Bladder microvascular endothelial cell (primary cell): ENCODE measurements at places on chromosomes 2 and 18. TPM values are rescaled to one million over a fixed set of nuclear protein-coding genes. Genes with fewer than 3 reads are reported as not detected.

PROC gene
- not detected in 2 replicates for total RNA-seq

CD302 gene
- 4.2 and 11.6 TPM in 2 replicates for total RNA-seq

CXCR2 gene
- total RNA-seq, result not detected in 2 replicates

TRMT61B gene
- 7.9 and 13.5 TPM in 2 replicates for total RNA-seq

REEP1 gene
- 0.16 and 6.8 TPM in 2 replicates for total RNA-seq

MARCHF4 gene
- 3.2 and 5.7 TPM in 2 replicates for total RNA-seq

IGFBP2 gene
- 153 and 203 TPM in 2 replicates for total RNA-seq

GULP1 gene
- 7.1 and 19.6 TPM in 2 replicates for total RNA-seq

ATP8B1 gene
- total RNA-seq, result 66.6 and 67.5 TPM in 2 replicates

GKN1 gene
- total RNA-seq, result not detected in 2 replicates

UGT1A6 gene
- total RNA-seq, result not detected in 2 replicates

ING5 gene
- 16.4 and 28.6 TPM in 2 replicates for total RNA-seq

ANXA4 gene
- total RNA-seq, result 33.8 and 52.6 TPM in 2 replicates

CAPN10 gene
- 25.6 and 31.5 TPM in 2 replicates for total RNA-seq

POTEI gene
- total RNA-seq, result 0.16 and 0.63 TPM in 2 replicates

NAT8 gene
- not detected in 2 replicates for total RNA-seq

HMSD gene
- not detected in 2 replicates for total RNA-seq

MEP1B gene
- total RNA-seq, result 0.25 TPM in 1 of 2 replicates, not detected in the other

CRYGC gene
- total RNA-seq, result not detected in 2 replicates

CTAGE1 gene
- not detected in 2 replicates for total RNA-seq

LONRF2 gene
- under 0.01 TPM in 1 of 2 replicates, not detected in the other for total RNA-seq

CFAP53 gene
- 0.16 and 0.31 TPM in 2 replicates for total RNA-seq

ERCC3 gene
- 25.7 and 46.8 TPM in 2 replicates for total RNA-seq

POMC gene
- 0.76 and 1.5 TPM in 2 replicates for total RNA-seq

SF3B1 gene
- 121 and 233 TPM in 2 replicates for total RNA-seq

ARHGAP25 gene
- total RNA-seq, result 10.4 and 11.7 TPM in 2 replicates

LINC00305 gene
- not detected in 2 replicates for total RNA-seq

KIAA2012 gene
- not detected in 2 replicates for total RNA-seq

ANKRD30BL gene
- under 0.01 TPM in 1 of 2 replicates, not detected in the other for total RNA-seq

TMEM169 gene
- under 0.01 and 0.50 TPM in 2 replicates for total RNA-seq

ABCB11 gene
- under 0.01 TPM in 2 replicates for total RNA-seq

CHRNG gene
- not detected in 2 replicates for total RNA-seq

VIT gene
- not detected in 2 replicates for total RNA-seq

SLC14A1 gene
- 0.13 and 0.32 TPM in 2 replicates for total RNA-seq

DUSP2 gene
- total RNA-seq, result 0.49 and 0.63 TPM in 2 replicates

PLEKHA3 gene
- total RNA-seq, result 3.9 and 11.1 TPM in 2 replicates

BCL11A gene
- under 0.01 and 1.1 TPM in 2 replicates for total RNA-seq

SEC11C gene
- total RNA-seq, result 18.6 and 20.1 TPM in 2 replicates

C18orf54 gene
- 7.3 and 18.3 TPM in 2 replicates for total RNA-seq

CTNNA2 gene
- not detected in 2 replicates for total RNA-seq

ITGB6 gene
- total RNA-seq, result not detected in 2 replicates

GKN2 gene
- total RNA-seq, result not detected in 2 replicates

RAD51AP2 gene
- not detected in 2 replicates for total RNA-seq

CXCR4 gene
- total RNA-seq, result 83.7 and 130 TPM in 2 replicates
